ENCODE measurements at places on chromosomes 11 and 22.

GRCh38 chr11:78762105-78762504 lies 187.4 kb upstream of the NARS2 start:
- DNase-seq: no peak

DNA sequence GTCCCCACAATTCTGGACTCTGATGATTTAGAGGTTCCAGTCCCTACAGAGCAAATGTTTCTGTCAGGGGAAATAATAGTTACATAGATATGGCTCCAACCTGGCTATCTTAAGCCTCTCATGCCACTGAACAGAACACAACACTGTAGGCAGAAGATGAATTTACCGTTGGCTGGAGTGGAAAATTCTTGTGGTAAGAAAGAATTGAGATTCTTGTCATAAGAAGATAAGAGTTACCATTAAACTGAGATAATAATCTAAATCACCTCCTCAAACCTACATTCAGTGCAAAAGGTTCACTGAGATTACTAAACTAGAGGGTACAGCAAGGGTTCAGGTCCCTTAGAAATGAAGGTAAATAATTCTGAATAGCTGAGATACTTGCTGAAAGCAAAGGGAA lies 10.1 kb upstream of the NAALAD2 start:
- no peak for DNase-seq

- no peak for DNase-seq
Observed at GRCh38 chr22:50296658-50297490, 10.6 kb downstream of the PLXNB2 start.

DNA sequence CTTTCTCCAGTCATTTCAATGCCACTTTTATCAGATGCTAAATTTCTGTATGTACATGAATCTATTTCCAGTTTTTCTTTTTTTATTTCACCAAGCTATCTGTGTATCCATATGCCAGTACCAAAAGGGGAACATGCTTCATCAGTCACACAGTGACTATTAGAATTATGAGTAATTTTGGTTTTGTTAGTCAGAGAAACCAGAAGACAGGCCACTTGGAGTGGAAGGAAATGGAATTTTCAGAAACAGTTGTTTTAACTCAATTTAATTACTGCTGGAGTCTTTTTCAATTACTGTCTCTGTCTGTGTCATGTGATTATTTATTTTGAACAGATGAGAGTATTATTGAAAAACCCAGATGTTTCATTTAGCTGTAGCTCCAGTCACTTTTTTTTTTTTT lies 84.6 kb upstream of the ANO3 start:
- DNase-seq: no peak

DNA sequence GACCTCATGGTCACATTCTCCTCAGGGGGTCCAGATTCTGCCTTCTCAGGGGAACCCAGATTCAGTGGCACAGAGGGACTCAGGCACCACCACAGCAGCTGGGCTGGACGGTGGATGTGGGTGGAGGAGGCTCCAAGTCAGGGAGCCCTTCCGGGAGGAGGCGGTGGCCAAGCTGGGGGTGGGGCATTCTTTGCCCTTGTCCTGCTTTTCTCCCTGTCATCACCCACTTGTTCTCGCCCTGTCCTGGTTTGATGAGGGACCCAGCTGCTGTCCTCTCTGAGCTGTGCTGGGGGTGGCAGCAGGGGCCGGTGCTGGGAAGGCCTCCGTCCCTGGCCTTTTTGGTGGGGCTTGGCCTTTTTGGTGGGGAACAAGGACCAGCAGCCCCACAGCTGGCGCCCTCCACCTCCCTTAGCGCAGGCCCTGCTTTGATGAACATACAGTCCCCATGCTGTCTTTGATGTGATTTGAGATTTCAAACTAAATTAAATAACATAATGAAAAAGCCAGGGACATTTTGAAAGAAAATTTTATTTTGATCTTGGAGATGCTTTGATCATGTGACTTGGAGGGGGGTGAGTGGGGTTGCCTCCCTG lies 1168.2 kb downstream of the BRD1 start:
- DNase-seq: no peak

DNA sequence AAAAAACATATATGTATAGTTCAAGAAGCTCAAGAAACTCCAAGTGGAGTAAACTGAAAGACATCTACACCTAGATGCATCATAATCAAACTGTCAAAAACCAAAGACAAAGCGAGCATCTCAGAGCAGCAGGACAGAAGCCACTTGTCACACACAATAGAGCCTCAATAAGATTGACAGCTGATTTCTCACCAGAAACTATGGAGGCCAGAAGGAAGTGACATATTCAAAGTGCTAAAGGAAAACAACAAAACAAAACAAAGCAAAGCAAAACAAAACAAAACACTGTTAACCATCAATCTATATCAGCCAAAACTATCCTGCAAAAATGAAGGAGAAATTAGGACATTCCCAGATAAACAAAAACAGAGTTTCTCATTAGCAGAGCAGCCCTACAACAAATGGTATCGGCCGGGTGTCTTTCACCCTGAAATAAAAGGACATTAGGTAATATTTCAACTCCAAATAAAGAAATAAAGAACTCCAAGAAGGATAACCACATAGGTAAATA lies 65.8 kb upstream of the SEPTIN5 start:
- DNase-seq: no peak

GRCh38 chr22:17957204-17957603 lies 67.2 kb downstream of the MICAL3 start:
- DNase-seq: no peak

DNA sequence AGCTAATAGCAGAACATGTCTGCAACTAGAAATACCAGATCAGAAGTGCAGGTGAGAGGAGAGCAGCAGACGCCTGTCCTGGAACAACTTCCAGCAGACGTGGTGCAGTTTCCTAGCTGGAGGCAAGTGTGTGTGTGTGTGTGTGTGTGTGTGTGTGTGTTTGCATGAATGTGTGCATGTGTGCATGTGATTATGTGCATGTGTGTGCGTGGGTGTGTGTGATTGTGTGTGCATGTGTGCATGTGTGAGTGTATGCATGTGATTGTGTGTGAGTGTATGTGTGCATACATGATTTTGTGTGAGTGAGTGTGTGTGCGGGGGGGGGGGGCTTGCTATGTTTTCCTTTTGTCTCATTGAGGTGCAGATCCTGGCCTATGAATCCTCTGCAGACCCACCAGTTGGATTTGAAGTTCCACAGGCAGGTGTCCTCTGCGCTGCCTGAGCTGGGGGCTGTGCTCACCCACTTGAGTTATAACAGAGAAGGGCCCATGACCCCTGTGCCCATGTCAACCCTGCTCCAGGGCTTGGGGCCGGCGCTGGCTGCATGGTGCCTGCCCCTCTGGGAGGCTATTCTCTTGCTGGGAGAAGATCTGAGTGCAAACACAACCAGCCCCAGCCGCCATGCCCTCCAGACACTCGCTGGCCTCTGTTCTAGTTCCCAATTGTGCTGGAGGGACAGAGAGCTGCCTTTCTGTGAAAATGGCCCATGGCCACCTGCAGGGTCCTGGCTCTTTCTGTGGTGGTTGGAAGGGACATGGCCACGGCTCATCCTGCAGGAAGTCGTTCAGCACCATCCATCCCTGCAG lies 821.3 kb downstream of the BRD1 start:
- no peak for DNase-seq

DNA sequence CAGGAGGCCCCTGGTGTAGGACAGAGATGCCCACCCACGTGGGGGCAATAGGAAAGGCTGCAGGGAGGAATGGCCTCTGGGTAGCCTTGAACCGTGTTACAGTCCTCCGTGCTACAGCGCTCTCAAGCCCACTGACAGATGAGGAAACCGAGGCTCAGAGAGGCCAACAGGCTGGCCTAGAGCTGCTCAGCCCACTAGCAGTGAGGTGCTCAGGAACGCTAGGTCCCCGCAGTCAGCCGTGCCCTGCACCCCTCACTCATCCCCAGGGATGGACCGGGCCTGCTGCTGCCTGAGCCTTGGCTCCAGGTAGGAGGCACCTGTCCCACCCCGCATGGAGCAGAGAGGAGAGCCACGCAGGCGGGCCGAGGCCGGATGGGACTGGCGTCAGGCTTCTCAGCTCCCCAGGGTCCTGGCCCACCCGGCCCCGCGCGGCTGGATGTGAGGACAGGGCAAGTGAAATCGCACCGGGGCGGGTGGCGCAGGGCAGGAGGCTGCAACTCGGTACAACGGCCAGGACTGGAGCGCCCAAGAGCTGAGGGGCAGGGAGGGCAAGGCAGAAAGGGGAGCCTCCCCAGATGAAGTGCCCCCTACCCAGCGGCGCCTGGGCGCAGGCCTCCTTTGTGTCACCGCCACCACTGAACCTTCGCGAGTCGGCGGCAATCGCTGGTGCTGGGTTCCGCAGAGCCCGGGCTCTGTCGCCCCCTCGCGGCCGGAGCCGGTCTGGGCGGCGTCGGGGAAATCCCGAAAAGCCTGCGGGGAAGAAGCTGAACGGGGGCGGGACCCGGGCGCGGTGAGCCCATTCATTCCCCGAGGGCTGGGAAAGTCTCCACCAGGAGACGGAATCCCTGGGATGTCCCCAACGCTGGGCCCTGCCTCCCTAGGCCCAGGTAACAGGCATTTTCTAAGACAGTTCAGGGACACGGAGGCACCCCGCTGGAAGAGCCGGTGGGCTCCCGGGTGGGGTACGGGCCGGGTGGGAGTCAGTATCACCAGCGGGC lies 8.4 kb upstream of the SLC2A11 start:
- DNase-seq: peak; percentile 84

DNA sequence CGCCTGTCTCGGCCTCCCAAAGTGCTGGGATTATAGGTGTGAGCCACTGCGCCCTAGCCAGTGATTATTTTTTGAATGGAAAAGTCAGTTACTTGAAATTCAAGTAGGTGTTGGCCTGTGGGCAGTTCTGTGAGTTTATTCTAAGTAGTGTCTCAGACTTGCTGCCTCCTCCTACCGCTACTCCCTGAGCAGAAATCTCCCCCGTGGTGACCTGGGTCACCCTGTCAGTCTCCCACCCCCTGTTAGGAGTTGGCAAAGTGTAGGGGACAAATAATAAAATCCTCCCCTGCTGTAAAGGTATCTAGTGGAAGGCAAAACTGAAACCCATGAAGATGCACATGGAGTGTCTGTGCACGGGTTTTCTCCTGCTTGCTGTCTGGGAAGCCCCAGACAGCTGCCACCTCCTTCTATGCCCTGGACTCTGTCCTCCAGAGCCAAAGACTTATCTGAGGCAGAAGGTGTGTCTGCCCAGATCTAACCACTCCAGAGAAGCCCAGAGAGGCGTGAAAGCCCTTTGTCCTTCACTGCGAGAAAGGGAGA lies 26.3 kb downstream of the SNAP29 start:
- DNase-seq: no peak

DNA sequence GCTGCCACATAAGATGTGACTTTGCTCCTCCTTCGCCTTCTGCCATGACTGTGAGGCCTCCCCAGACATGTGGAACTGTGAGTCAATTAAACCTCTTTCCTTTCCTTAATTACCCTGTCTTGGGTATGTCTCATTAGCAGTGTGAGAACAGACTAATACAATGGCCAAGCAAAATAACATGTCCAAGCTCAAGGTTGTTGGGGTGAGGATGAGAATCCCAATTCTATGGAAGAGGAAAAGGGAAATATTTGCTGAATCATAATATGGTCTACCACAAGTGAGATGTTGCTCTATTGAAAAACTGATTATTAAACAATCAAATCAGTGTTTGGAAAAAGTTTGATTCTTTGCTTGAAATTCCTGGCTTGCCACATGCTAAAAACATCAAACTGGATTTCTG lies 48.7 kb upstream of the LRRC4C start:
- no peak for DNase-seq

GRCh38 chr11:66462010-66462409 lies 4.7 kb upstream of the PELI3 start:
- DNase-seq: no peak

- no peak for DNase-seq
Observed at GRCh38 chr22:45886540-45886939, 90.4 kb downstream of the WNT7B start.

DNA sequence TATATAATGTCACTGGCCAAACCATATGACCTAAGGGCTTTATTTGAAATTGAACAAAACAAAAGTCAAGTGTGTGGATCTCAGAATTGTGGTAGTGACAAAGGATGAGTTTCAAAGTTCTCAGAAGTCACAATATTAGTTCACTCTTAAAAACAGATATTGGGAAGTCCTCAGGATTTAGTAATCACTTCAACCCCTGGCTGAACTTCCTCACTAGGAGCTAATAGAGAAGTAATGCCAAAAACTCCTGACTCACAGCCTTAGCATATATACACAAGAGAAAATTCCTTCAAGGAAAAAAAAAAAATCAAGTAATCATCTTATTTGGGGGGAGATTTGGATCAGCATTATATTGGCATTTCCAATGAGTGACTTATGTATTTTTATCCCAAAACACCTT lies 75.6 kb upstream of the APOA1 start:
- no peak for DNase-seq

DNA sequence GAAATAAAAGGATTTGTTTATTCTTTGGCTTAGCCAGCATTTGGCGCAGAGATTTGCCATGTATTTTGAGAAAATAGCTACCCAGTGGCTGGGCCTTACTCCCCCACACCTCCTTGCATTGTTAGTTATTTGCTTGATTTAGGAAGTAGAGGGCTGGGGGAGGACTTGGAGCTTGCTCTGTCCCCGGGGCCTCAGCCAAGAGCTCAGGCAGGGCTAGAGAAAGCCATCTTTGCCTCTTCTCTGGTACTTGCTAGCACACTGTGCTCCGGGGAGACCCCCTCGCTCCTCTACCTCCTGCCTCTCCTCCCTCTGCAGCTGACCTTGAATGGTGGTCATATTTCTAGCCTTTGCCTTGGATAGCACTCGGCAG lies 93.0 kb downstream of the SCN3B start:
- no peak for DNase-seq

GRCh38 chr22:27154717-27155116 lies 497.3 kb downstream of the MIAT start:
- DNase-seq: no peak

- no peak for DNase-seq
Observed at GRCh38 chr11:28176351-28176750, 68.2 kb downstream of the METTL15 start.

All from CD4-positive, alpha-beta T cell treated with Interleukin-4 for 1 hour (primary cell).